ENCODE measurements at places on chromosomes 12 and 14. TPM values are rescaled to one million over a fixed set of nuclear protein-coding genes. Genes with fewer than 3 reads are reported as not detected.
A peak's percentile ranks its signal among the peaks of the same experiment; 100 is the strongest.

DNA sequence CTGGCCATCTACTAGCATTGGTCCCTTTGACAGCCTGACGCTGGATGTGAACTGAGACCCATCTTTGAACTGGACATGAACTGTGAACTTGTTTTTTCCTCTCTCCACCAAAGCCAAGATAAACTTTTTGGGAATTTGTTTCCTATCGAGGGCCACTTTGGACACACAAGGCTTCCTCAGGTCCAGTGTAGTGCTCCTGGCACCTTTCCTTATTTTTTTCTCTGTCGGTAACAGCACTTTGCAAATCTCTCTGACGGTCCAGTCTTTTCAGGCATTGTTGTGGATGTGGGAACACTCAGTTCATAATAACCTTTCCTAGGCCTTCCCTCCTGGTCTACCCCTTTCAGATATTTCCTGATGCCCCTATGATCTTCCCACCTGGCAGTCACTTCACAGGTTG is 5.0 kb downstream of the KCNA1 start:
- H3K36me3 ChIP-seq, result no peaks in the 10 kb centered on the region
- peaks cover 29% of the 10 kb centered on the region for H3K27me3 ChIP-seq
- no peak overlapping the region for H3K4me3 ChIP-seq

- no peak overlapping the region for H3K4me3 ChIP-seq
- no peaks in the 10 kb centered on the region for H3K36me3 ChIP-seq
- peak overlapping the region; percentile 61 for H3K27ac ChIP-seq
- H3K4me1 ChIP-seq, result peaks cover 42% of the 10 kb centered on the region
Measured at GRCh38 chr14:54738009-54738408, 164.6 kb downstream of the GCH1 start.

DNA sequence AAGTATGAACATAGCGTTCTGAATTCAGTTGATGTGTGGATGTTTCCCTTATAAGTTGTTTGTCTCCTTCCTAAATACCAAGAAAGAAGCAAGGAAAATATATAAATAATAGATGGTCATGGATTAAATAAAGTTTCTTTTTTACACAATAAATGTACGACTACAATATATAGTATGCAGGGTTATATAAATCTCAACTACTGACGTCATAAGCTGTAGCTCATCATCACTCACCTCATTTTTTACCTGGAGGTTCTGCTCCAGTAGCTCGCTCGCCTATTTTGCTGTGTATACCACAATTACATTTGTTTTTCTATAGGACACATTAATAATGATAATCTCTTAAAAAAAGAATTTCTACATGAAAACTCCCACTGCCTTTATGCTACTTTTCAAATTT is 109.5 kb downstream of the NTS start:
- no peak for DNase-seq
- H3K27ac ChIP-seq, result no peak overlapping the region
- H3K4me3 ChIP-seq, result no peak overlapping the region
- H3K4me1 ChIP-seq, result no peaks in the 10 kb centered on the region

DNA sequence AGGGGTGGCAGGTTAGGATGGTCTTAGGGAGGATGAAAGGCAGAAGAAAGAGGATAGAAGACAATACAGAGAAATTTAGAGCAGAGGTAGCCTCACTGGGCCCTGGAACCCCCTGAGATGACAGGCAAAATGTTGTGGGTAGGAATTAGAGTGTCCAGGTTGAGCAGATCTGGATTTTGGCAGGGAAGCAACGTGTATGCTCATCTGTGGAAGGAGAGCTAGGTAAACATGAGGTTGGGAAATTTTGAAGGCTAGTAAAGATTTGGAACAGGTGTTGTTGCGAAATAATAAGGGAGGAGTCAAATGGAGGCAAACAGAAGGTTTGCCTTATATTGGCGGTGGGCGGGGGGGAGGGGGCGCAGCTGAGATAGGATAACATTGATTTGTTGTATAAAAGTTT is 5.3 kb downstream of the HSD17B6 start:
- DNase-seq, result no peak
- no peak overlapping the region for H3K27ac ChIP-seq

DNA sequence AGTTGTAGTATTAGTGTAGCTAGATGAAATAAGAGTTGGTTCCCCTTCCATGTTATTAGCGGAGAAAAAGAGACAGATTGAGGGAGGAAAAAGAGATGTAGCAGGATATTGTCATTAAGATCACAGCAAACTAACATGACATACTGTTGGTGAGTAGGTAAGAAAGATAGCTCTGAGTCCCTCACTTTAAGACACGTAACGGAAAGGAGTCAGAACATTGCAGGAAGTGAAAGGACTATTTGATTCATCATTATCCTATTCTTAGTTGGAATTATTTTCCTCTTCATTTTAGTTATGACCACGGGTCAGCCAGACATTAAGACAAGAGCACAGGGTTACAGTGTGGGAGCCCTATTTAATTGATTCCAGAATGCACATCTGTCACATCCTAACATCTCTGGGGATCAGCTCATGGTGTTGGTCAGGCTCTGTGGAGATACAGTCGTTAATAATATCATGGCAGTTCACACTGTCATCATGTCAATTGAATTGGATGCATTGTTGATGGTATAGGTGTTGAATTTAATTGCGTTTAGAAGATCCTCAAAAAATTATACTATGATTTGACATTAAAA is 55.0 kb downstream of the TMX1 start:
- no peaks in the 10 kb centered on the region for H3K36me3 ChIP-seq
- H3K27ac ChIP-seq, result no peak overlapping the region

- no peak overlapping the region for H3K4me3 ChIP-seq
- H3K4me1 ChIP-seq, result no peaks in the 10 kb centered on the region
- no peak overlapping the region for H3K27ac ChIP-seq
- H3K36me3 ChIP-seq, result no peaks in the 10 kb centered on the region
- no peaks in the 10 kb centered on the region for H3K27me3 ChIP-seq
Measured at GRCh38 chr12:9027161-9028059, 38.1 kb downstream of the KLRG1 start.

DNA sequence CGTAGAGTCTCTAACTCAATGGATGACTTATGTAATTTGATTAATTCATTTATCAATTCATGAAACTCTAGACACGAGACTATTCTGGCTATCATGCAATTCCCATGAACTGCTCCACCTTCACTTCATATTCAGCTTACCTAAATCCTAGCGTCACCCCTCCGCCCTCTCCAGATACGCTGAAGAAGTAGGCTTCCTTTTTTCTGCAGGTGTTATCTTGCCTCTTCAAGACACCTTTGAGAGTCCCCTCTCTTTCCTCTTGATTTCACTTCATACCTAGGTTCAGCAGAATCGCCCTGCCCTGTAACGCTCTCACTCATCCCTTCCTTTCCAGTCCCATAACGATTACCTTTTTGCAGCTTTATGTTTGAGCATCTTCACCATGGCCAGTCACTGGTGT is 4.0 kb upstream of the RNASE4 start:
- no peak for DNase-seq
- peaks cover 11% of the 10 kb centered on the region for H3K4me1 ChIP-seq
- H3K4me3 ChIP-seq, result no peak overlapping the region
- no peaks in the 10 kb centered on the region for H3K36me3 ChIP-seq

- no peaks in the 10 kb centered on the region for H3K36me3 ChIP-seq
- H3K4me1 ChIP-seq, result peaks cover 68% of the 10 kb centered on the region
- DNase-seq, result no peak
- H3K27me3 ChIP-seq, result no peaks in the 10 kb centered on the region
Measured at GRCh38 chr12:67666605-67667004, 18.1 kb downstream of the DYRK2 start.

- H3K4me3 ChIP-seq, result no peak overlapping the region
- no peak overlapping the region for H3K27ac ChIP-seq
- no peaks in the 10 kb centered on the region for H3K36me3 ChIP-seq
- no peak for DNase-seq
Measured at GRCh38 chr12:79961411-79961810, 26.5 kb upstream of the PPP1R12A start.

GRCh38 chr14:59310633-59311032 is 122.2 kb downstream of the DAAM1 start:
- H3K4me1 ChIP-seq, result peaks cover 13% of the 10 kb centered on the region
- no peaks in the 10 kb centered on the region for H3K36me3 ChIP-seq
- no peak overlapping the region for H3K27ac ChIP-seq
- H3K27me3 ChIP-seq, result no peaks in the 10 kb centered on the region

GRCh38 chr14:101707068-101707842 is 54.3 kb upstream of the PPP2R5C start:
- H3K4me1 ChIP-seq, result no peaks in the 10 kb centered on the region
- peak overlapping the region; percentile 10 for H3K4me3 ChIP-seq
- H3K27ac ChIP-seq, result peak overlapping the region; percentile 63

DNA sequence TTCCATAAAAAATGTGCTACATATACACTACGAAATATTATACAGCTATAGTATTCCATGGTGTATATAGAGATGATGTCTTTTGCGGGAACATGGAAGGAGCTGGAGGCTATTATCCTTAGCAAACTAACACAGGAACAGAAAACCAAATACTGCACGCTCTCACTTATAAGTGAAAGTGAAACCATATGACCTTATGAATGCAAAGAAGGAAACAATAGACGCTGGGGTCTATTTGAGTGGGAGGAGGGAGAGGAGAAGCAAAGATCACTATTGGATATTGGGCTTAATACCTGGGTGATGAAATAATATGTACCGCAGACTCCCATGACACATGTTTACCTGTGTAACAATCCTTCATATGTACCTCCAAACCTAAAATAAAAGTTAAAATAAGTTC is 142.8 kb downstream of the LRFN5 start:
- H3K4me1 ChIP-seq, result no peaks in the 10 kb centered on the region
- no peak for DNase-seq
- H3K27me3 ChIP-seq, result no peaks in the 10 kb centered on the region
- H3K4me3 ChIP-seq, result peak overlapping the region; percentile 34
- H3K27ac ChIP-seq, result no peak overlapping the region
- H3K36me3 ChIP-seq, result no peaks in the 10 kb centered on the region

DNA sequence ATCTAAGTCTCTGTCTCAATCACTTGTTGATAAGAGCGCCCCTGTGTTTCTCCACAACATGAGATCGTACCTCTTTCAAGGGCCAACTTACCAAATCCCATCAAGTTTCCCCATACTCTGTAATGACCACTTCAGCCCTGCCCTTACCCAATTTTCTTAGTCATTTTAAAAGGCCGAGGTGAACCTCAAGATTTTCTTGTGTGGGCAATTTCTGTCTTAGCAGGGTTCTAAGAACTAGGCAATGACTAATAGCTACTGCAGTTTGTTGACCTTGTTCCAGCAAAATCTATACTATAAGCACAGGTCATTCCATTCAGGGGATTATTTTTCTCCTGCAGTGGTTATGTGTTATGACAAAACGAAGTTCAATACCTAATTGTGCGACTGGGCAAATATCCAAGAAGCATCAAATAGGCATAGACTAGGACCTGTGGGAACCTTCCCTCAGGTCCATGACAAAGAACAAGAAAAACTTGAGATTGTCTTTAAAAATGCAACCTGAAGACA is 359.8 kb downstream of the PCNX1 start:
- no peak overlapping the region for H3K4me3 ChIP-seq
- H3K36me3 ChIP-seq, result no peaks in the 10 kb centered on the region
- no peaks in the 10 kb centered on the region for H3K4me1 ChIP-seq
- H3K27ac ChIP-seq, result no peak overlapping the region

DNA sequence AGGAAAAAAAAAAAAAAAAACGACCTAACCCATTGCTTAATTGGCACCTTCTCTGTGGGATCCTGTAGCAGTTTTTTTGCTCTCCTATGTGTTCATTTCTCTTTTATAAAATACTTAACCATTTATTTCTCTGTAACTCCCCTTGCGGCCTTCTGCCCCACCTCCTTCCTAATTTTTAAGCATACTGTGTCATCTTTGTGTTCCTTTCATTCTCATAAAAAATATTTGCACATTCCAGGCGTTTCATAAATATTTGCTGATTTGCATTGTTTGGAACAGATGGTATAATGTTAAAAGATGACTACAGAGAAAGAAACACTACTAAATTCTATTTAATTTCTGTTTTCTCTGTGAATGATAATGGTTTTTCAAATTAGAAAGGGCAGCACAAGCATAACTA is 77.9 kb downstream of the NPAS3 start:
- no peak overlapping the region for H3K4me3 ChIP-seq
- H3K27ac ChIP-seq, result no peak overlapping the region
- no peaks in the 10 kb centered on the region for H3K4me1 ChIP-seq
- no peaks in the 10 kb centered on the region for H3K36me3 ChIP-seq
- H3K27me3 ChIP-seq, result no peaks in the 10 kb centered on the region
- no peak for DNase-seq

DNA sequence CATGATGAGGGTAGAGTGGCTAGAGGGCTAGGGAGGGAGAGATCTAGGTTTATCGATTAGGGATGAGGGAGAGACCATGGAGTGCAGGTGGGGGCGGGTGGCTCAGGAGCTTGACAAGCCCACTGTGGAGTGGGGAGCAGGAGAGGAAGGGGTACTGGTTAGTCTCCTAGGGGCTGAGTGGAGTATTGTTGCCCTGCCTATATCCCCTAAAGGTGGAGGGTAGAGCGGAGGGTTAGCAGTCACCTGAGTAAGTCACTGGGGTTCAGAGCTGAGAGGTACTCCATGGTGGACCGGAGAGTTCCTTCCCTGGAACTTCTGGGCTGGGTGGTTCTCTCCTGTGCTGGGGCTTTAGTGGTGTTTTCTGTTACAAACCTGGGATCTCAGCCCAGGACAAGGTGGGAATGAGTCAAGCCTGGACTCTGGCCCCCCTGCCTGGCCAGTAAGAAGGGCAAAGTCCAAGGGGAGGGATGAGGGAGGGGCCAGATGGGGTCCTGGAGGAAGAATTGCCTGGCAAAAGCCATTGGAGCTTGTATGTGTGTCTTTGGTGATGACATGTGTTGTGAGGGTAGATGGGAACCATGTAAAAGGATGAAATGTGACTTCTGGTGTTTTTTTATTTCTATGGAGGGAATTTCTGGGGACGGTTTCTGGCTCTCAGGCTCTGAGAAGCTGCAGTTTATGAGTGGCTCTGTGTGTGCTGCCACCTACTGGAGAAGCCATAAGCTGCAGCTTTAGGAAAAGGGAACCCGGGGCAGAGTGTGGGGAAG is at the start of gene CIDEB:
CIDEB (minus strand) TSS at position 403 of the 767 bp plus-strand sequence; CDS start at position 284, 119 bp downstream.
- H3K27me3 ChIP-seq, result no peaks in the 10 kb centered on the region
- DNase-seq, result no peak

GRCh38 chr14:101821528-101821927 is 60.0 kb downstream of the PPP2R5C start:
- no peak overlapping the region for H3K4me3 ChIP-seq
- H3K4me1 ChIP-seq, result peaks cover 40% of the 10 kb centered on the region
- no peaks in the 10 kb centered on the region for H3K27me3 ChIP-seq
- H3K36me3 ChIP-seq, result no peaks in the 10 kb centered on the region
- DNase-seq, result no peak

- H3K4me3 ChIP-seq, result no peak overlapping the region
- DNase-seq, result peak; percentile 70
- peak overlapping the region; percentile 81 for H3K27ac ChIP-seq
- H3K27me3 ChIP-seq, result no peaks in the 10 kb centered on the region
Measured at GRCh38 chr14:64569138-64569631, 19.4 kb downstream of the PPP1R36 start.

LTBP2 gene
- total RNA-seq, result 27.6 TPM

ALDH1L2 gene
- 1.9 TPM for total RNA-seq

KLRD1 gene
- 0.10 TPM for total RNA-seq

KRT74 gene
- total RNA-seq, result not detected

PKP2 gene
- 7.2 TPM for total RNA-seq

ASCL1 gene
- total RNA-seq, result 0.20 TPM

RNASE7 gene
- not detected for total RNA-seq

PLEKHG7 gene
- total RNA-seq, result not detected

RFLNA gene
- 0.15 TPM for total RNA-seq

SERPINA3 gene
- 77.0 TPM for total RNA-seq

YARS2 gene
- 19.4 TPM for total RNA-seq

OR6C2 gene
- not detected for total RNA-seq

GPR137C gene
- 0.38 TPM for total RNA-seq

SLC6A15 gene
- not detected for total RNA-seq

KRT75 gene
- not detected for total RNA-seq

NOXRED1 gene
- total RNA-seq, result not detected

B4GALNT3 gene
- 0.88 TPM for total RNA-seq

Measured in gastrocnemius medialis (tissue), 4 donors.